RPMI7951 (cell line): ENCODE measurements at places on chromosomes 7 and 10. TPM values are rescaled to one million over a fixed set of nuclear protein-coding genes. Genes with fewer than 3 reads are reported as not detected.

Gene HOXA9
- 0.12 TPM in 1 of 2 replicates, not detected in the other for total RNA-seq

DNA sequence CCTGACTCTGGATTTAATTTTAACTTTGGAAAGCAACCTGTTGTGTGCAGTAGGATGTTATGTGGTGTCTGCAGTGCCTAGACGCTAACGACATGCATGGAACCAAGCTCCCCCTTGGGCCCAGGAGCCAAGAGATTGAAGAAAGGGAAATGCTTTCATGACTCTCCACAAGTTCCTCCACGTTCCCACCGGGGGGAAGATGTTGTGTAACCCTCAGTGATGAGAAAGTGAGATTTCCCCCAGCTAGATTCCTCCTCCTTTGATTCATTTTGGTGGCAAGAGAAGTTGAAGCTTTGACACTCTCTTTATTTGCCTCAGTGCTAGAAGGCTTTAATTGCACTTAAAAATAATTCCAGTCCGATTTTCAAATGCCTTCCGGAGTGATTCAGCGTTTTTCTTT, 157.9 kb upstream of the INSYN2A start:
- DNase-seq: no peak

GRCh38 chr7:119935418-119936025, 337.5 kb upstream of the KCND2 start:
- peak; percentile 53 for DNase-seq

- DNase-seq: no peak
These were observed 15.5 kb downstream of the FAM241B start for GRCh38 chr10:69645296-69646184.

- DNase-seq: no peak
These were observed 66.0 kb downstream of the PTPRE start for GRCh38 chr10:127972751-127973357.

DNA sequence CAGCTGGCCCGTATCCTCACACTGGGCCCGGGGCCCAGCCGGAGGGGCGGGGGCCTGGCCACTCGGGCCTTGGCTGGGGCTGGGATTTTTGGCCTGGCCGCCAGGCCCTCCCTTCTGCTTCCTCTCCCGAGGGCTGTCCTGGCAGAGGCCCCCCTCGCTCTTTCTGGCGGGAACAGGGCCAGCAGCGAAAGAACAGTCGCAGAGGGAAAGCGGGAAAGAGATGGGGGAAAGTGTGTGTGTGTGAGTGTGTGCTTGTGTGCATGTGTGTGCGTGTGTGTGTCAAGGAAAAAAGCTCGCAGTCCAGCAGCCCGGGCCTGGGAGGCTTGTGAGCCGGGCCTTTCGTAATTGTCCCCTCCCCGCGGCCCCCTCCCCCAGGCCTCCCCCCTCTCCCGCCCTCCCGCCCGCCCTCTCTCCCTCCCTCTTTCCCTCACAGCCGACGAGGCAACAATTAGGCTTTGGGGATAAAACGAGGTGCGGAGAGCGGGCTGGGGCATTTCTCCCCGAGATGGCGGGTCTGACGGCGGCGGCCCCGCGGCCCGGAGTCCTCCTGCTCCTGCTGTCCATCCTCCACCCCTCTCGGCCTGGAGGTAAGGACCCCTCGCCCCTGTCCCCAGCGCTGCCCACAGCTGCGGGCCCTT, at the start of gene ELN:
Gene ELN (plus strand): TSS at position 491 of the 638 bp plus-strand sequence. CDS start 15 bp downstream, at position 506.
- DNase-seq: no peak

- DNase-seq: no peak
These were observed 12.3 kb upstream of the CTBP2 start for GRCh38 chr10:125172694-125173093.

GRCh38 chr7:27179503-27180430, 5.3 kb downstream of the HOXA11 start:
- peak; percentile 64 for DNase-seq

GRCh38 chr7:42262964-42263363, 26.0 kb upstream of the GLI3 start:
- peak; percentile 83 for DNase-seq

GRCh38 chr10:55233505-55233904, 432.5 kb upstream of the PCDH15 start:
- DNase-seq: no peak
